Activated T-cell treated with anti-CD3 and anti-CD28 coated beads, Interleukin-2, amount 50 U/mL, for 24 hours (primary cell): ENCODE measurements at places on chromosomes 2 and 18.

- no peak for DNase-seq
These were observed 117.5 kb downstream of the AGAP1 start for GRCh38 chr2:235611349-235611748.

DNA sequence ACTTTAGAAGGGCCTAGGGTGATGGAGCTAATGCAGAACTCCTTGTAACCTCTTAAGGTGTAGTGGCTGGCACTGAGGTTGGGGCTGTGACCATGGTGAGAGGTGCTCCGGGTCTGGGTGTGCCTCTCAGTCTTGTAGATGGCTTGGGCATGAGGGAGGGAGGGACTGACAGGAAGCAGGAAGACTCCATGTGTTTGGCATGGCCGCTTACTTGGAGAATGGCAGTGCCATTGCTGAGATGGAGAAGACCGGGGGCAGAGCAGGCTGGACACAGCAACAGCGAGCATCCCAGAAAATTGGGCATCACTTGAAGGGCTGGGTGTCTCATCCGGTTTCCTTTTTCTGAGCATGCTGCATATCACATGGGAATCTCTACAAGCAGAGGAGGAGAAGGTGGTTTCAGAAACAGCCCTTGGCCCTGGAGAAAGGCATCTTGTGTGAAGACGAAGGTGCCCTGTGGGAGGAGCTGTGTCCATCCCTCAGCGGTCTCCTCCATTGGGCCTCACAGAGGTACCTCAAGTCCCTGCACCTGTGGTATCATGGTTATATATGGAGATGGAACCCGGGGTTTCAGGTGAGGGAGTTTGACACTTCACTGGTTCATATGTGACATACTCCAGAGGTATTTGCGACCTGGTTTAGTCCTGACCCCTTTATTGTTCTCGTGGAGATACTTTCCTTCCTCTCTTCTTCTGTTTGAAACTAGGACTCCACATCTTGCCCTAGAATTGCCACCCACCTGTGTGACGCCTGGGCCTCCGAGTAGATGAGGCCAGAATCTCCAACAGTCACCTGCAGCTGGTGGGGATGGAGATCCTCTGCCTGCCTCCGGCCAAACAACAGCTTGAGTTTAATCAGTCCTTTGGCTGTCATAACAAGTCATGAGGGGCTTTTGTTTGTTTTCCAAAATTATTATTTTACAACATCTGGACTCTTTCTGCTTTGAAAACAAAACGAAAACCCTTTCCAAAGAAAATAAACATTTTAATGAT lies 45.6 kb downstream of the INPP4A start:
- peak; percentile 25 for DNase-seq

GRCh38 chr2:223338016-223338415 lies 264.1 kb downstream of the SCG2 start:
- DNase-seq, result no peak

DNA sequence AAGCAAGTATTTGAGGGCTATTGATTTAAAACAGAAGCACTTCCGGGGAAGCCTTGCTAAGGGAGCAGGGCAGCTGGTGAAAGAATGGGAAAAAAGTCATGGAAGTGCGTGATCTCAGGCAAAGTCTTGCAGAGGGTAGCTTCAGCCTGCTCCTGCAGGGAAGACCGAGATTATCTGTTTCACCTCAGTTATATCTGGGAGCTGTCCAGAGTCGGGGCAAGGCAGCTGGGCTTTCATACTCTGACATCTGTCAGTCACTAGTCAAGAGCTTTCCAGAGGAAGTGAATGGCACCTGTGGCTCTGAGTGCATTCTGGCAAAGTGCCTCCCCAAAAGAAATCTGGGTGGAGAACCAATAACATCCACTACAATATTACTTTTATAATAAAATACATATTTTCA lies 8.7 kb downstream of the NXPH2 start:
- DNase-seq, result no peak

- no peak for DNase-seq
These were observed 23.0 kb upstream of the RHOB start for GRCh38 chr2:20423847-20424246.

GRCh38 chr18:55289048-55289447 lies 298.9 kb downstream of the TCF4 start:
- no peak for DNase-seq

DNA sequence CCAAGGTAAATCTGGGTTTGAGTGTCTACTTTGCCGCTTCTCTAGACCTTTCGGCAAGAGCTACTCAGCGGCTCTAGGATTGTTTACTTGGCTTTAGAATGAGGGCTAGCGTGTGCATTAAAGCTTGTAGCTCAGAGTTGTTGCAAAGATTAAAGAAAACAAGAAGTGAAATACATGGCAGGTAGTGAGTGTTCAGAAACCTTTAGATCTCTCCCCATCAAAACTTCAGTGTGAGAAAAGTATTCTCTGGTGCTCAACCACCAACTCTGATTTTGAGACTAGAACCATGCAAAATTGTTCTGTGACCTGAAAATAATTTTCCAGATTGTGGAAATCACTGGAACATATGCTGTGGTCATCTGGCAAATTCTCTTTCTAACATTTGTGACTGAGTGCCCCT lies 512.0 kb downstream of the CMPK2 start:
- no peak for DNase-seq

DNA sequence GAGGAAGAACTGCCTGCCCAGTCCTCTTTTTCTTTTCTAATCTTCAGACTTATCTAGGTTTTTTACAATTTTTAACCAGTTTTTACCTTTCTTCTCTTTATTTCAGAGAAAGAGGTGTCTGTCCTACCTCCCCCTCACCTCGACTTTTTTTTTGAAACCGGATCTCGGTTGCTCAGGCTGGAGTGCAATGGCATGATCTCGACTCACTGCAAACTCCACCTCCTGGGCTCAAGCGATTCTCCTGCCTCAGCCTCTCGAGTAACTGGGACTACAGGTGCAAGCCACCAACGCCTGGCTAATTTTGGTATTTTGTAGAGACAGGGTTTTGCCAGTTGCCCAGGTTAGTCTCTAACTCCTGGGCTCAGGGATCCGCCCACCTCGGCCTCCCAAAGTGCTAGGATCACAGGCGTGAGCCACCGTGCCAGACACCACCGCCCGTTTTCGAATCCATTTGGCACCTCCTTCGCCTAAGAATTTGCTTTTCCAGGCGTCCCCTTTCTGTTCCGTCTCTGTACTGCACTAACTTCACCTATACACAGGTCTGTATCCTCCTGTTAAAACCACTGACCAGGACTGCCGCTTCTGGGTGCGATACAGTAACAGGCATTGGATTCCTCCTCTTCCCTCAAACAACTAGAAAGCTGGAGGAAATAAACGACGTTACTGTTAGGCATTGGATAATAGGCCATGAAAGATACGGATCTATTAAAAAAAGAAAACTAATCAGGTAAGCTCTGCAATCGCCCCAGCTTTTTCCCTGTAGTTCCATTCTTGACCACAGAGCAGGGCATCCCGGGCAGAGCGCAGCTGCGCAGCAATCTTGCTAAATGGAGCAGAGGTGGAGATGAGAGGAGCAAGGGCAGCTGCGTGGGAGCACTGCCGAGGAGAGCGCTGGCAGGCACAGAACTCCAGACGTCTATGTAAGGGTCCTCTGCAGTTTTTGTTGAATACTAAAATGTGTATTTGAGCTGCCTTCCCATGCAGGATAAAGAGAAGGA lies 69.9 kb downstream of the ZC3H6 start:
- DNase-seq, result no peak

DNA sequence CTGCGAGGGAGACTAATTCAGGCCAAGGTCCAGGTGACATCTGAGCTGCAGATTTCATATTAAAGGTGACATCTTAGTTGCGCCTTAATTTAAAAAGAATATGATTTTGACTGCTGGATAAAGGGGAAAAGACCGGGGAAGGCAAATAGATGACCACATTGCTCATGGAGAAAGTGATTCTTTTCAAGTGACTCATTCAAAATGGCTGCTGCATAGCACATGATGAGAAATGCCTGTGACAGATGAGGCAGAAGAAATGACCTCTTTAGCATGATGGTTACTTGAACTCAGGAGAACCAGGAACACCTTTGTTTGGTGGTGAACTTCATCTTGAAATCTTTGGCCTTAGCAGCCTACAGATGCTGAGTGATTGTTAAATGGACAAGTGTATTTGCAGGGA lies 385.8 kb upstream of the TRIB2 start:
- no peak for DNase-seq

GRCh38 chr2:140183056-140183765 lies 1403.0 kb upstream of the NXPH2 start:
- no peak for DNase-seq
